ENCODE measurements at places on chromosomes 11 and 22.

DNA sequence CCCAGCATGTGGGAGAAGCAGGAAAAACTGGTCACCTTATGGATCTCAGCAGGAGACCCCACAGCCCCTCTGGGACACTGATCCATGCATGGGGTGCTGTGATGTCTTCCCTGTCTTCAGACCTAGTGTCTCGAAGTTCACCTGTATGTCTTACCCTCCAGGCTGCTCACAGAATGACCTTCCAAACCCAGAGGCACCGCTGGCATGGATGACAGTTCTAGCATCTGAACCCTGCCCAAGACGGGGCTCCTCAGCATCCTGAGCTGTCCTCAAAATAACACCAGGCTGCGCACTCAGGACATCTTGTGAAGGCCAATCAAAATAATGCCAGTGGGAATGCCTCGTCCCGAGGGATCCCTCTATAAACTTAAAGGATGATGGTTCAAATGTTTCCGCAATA lies 824.9 kb downstream of the TBC1D22A start:
- DNase-seq: no peak

- no peak for DNase-seq
Measured at GRCh38 chr11:20158597-20159257, 1.5 kb downstream of the DBX1 start.

DNA sequence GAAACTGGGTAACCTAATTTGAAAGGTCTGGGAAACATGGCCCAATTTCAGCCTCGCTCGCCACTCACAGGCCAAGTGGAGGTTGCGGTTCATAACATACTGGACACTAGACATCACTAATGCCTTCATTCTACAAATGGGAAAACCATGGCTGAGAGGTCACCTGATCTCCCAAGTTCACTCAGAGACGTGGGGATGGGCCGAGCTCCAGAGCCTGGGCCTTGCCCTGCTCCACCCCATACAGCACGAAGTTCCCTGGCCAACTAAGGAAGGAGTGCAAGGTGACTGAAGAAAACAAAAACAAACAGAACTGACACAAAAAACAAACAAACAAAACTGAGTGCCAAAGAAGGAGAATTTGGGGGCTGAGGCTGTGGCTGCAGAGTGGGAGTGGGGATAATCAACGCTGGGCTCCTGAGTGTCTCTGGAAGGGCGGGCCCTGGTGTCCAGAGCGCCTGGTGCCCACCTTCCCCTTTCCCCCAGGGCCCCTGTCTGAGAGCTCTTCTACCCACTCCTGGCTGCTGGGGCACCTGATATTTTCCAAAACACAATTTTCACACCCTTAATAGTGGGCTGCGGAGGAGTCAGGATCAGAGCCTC lies 46.5 kb upstream of the ADA2 start:
- no peak for DNase-seq

DNA sequence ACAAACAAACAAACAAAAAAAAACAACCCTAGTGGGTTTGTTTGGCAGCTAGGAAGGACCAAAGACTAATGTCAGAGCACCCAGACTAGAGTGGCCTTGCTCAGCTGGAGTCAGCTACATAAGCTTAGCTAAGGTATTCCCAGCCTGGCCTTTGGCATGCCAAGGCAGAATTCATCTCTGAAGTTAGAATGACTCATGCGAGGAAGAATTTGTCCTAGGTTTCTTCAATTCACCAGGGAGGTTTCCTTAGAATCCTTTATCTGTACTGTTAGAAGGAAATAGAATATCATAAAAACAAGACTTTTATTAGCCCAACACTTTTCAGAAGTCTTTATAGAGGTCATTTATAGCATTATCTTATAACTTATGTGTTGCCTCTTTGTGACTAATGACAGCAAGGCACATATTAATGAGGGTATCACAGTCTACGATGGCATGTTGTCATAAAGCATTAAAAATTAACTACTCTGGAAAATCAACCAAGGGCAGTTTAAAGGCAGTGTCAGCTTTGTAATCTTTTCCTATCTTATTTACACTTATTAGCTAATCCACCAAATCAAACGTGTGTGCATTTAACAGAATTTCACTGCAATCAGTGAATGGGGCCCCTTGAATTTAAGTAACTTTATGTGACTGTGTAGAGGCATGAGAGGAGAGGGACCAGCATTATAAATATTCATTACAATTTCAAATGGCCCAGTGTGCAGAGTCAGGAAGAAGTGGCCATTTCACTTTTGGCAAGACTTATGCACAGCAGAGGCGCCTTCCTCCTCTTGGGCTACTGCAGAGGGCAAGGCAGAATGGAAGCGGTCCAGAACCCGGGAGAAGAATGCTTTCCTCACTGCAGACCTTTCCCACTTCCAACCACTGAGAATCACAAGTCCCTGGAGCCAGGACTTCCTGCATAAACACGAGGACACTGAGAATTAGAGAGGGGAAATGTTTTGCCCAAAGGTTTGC lies 36.3 kb downstream of the SLC5A1 start:
- DNase-seq: no peak

GRCh38 chr11:69828276-69828970 lies 9.2 kb upstream of the FGF3 start:
- DNase-seq: no peak

DNA sequence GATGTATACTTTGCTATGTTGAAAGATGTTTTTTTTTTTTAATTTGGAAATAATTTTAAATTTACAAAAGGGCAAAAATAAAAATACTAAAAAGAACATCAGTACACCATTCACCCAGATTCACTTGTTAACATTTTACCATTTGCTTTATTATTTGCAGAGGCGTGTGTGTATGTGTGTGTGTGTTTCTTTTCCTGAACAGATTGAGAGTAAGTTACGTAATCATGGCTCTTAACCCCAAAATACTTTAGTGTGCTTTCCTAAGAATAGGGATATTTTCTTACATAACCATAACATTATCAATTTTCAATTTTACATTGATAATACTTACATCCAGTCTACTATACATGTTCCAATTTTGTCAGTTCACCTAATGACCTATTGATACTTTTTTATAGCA lies 91.5 kb upstream of the HORMAD2 start:
- no peak for DNase-seq

GRCh38 chr11:83663988-83664387 lies 377.8 kb upstream of the CCDC90B start:
- no peak for DNase-seq

- no peak for DNase-seq
Measured at GRCh38 chr11:25988178-25988577, 343.8 kb upstream of the ANO3 start.

DNA sequence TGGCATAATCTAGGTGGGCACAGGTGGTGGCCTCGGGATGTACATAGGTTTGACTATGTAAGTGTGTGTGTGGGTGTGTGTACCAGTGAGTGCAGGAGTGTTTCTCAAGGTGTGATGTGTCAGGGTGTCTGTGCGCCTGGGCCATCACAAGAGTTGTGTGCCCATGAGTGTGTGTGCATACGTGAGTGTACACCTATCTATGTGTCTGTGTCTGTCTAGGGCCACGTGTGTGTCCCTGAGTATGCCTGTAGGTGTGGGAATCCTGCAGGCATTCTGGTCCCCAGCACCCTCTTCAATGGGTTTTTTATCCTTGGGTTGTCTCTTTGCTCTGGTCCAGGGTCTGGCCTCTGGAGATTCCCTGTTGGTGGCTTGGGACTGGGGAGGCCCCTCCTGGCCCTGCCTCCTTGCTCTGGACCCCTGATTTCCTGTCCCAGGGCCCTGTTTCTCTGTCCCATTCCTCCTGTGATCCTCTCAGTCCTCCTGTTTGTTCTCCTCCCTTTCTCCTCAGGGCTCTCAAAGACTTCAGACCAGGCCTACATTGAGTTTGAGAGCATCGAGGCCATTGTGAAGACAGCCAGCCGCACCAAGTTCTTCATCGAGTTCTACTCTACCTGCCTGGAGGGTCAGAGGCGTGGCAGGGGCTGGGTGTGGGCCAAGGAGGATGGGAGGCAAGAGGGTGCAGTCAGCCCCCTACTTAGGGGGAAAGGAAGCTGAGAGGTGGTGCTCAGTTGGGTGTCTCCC lies 9.4 kb downstream of the INPPL1 start:
- no peak for DNase-seq

DNA sequence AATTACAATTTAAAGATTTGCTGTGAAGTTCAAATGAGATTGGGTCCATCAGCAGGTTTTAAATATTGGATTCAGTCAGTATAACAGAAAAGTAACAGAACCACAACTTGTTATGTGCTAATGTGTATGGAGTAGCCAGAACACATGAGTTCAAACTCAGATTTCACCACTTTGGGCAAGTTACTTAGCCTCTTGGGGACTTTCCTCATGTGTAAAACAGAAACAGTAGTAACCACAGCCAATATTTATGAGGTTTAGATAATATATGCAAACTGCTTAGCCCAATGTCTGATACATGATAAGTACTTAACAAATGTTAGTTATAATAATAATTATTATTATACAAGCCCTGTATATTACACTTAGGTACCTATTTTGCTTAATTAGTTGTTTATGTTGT lies 21.8 kb upstream of the SLC5A12 start:
- no peak for DNase-seq

DNA sequence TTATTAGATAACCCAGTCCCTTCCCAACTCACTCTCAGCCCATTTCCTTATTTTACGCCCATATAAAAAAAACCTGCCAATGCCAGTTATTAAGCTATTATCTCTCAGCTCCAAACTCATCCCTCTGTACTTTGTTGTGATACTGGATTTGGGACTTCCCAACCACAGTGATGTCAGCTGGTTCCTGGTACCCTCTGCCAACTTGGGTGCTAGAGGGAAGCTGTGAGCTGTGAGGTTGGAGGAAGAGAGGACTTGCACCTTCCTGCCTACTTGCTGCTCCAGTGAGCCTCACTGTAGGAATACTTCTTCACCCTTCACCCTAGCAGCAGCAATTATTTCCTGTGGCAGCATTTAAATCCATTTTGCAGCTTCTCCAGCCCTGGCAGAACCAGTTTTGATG lies 19.2 kb upstream of the CSF2RB start:
- DNase-seq: no peak

- DNase-seq: no peak
Measured at GRCh38 chr22:31321421-31321820, 24.7 kb downstream of the PATZ1 start.

DNA sequence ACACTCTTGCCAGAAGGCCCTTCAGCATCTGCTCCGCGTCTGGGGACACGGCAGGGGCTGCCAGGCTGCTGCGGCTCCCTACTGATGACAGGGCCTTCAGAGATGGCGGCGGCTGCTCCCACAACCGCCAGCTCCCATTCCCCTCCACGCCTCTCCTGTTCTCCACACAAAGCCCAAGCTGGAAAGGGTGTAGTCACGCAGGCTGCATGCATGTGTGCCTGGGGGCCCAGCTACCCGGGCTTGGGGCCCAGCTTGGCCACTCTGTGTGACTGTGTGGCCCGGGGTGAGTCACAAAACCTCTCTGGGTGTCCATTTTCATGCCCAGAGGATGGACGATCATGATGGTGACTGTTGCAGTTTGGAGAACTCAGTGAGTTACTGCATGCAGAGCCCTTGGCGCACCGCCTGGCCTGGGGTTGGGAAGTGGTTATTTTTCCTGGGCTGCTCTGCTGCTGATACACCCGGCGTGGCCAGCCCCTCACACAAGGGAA lies 31.7 kb upstream of the PARVB start:
- no peak for DNase-seq

GRCh38 chr11:120179057-120179672 lies 31.7 kb upstream of the OAF start:
- DNase-seq: no peak

GRCh38 chr11:103453915-103454709 lies 344.9 kb downstream of the DYNC2H1 start:
- DNase-seq: no peak

GRCh38 chr11:64789331-64790204 lies 11.2 kb upstream of the SF1 start:
- no peak for DNase-seq

DNA sequence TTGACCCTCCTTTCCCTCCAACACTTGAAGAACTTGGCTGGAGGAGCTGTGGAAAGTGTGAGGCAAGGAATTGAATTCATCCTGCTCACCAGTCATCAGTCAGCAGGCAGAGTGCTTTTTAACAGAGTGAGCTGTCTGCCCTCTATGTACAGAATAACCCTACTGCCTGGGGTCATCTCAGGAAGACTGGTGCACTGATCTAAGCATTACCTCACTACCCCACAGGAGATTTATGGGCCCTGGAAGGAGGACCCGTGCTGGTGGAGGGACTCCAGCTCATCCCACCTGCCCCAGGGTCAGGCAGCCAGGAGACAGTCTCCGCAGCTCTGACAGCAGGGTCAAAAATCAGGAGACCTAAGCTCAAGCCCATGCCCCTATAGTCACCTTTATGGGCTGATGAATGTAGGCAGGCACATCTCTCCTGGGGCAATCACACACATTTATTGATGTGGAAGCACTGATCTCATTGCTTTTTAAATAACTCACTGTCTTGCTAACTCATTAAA lies 270.8 kb upstream of the SESN3 start:
- no peak for DNase-seq

GRCh38 chr22:43267332-43267980 lies 75.7 kb downstream of the SCUBE1 start:
- DNase-seq: no peak

GRCh38 chr11:120648771-120649170 lies 137.2 kb downstream of the GRIK4 start:
- DNase-seq: no peak

- no peak for DNase-seq
Measured at GRCh38 chr11:36467916-36468315, 42.2 kb downstream of the TRAF6 start.

GRCh38 chr11:77589181-77589520 lies 602 bp upstream of the AQP11 start:
- DNase-seq: no peak

- DNase-seq: no peak
Measured at GRCh38 chr11:35605706-35606105, 12.6 kb upstream of the FJX1 start.

- DNase-seq: no peak
Measured at GRCh38 chr22:43272869-43273318, 70.3 kb downstream of the SCUBE1 start.

DNA sequence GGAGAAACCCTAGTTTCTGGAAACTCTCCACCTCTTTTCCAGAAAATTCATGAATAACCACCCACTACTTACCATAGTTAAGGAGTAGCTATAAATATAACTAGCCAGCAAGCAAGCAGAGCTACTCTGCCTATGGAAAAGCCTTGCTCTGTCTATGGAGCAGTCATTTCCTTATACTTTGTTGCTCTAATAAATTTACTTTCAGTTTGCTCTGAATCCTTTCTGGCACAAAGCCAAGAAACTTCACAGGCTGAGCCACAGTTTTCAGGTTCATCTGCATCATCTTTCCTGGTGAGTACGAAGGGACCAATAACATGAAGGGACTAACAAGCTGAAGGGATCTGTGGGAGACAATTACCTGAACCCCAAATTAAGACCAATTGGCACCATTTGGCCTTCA lies 4.6 kb downstream of the OR4C45 start:
- DNase-seq: no peak

DNA sequence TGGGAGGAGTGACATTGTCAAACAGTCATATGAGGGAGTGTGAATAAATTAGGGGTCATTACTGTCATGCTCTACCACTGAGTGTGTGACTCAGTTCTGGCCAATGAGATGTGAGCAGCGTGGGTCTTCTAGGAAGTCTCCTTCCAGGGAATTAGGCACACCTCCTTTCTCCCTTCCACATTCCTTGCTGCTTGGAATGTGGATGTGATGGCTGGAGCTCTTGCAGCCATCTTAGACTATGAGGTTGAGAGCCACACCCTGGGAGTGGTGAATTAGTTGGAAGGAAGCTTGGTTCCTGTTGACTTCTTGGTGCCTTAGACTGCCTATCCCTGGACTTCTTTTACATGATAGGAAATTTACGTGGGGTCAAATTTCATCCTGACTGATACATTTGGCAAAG lies 36.5 kb upstream of the SMIM38 start:
- no peak for DNase-seq
